ENCODE measurements at places on chromosomes 5 and 9.

DNA sequence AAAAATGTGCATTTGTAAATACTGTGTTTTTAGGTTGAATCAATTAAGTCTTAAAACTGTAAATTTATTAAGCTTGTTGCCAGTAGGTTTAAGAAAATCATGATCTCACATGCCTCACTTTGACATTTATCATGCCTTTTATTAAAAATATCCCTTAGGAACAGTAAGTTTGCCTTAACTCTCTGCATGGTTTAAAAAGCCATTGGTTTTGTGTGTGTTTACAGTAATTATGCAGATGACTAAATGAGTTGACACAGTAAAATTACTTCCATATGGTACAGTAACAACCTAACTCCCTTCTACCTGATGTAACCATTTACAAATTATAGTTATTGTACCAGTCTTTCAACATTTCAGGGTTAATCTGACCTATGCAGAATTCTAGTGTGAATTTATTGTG lies 6.5 kb downstream of the RPS6 start:
- DNase-seq: no peak

DNA sequence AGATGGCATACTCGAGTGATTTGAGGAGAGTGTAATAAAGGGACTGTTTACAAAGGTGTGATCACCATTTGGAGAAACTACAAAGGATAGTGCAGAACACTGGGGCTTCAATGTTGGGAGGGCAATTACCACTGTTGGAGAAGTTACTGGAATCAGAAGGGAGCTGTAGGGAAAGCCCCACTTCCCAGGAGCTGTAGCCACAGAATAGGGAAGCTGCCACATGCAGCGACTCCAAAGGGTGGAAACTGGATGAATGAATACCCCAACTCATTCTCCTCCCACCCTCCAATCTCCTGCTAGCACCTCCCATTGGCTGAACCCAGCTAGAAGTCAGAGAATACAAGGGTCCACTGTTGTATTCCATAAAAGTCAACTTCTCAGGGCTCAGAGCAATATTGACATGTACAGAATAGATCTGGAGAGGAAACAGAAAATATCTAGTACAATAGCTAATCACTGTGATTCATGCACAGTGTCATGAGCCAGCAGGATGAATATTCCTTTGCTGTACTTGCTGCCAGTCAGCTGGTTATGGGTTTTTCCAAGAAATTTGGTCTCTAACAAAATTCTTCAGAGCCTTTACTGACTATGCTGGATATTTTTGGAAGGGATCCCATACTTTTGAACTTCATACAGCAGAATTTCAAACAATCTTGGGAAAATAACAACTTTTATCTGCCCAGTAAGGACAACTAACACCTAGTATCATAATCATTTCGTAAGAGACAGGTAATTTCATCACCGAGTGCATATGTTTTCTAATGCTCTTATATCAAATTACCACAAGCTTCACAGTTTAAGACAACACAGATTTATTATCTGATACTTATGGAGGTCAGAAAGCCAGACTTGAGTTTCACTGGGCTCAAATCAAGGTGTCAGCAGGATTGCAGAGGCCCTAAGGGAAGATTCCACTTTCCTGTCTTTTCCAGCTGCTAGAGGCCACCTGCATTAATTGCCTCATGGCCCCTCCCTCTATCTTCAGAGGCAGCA lies 39.6 kb downstream of the PDCD1LG2 start:
- DNase-seq: no peak

DNA sequence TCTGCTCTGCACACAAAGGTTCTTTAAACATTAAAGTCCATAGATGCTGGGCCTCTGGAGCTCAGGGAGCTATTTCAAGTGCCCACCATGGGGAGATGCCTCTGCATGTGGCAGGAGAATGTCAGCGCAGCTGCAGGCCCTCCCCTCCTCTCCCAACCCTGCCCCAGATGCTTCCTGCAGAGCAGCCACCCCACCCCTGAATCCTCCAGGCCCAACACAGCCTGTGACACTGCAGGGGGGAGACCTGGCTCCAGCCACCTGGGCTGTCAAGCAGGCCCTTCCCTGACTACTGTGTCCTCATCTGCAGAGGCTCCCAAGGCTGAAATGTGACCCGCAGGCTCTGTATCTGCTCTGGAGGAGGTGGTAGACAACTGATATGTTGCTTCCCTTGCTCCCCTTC lies 213.9 kb downstream of the GABBR2 start:
- no peak for DNase-seq

DNA sequence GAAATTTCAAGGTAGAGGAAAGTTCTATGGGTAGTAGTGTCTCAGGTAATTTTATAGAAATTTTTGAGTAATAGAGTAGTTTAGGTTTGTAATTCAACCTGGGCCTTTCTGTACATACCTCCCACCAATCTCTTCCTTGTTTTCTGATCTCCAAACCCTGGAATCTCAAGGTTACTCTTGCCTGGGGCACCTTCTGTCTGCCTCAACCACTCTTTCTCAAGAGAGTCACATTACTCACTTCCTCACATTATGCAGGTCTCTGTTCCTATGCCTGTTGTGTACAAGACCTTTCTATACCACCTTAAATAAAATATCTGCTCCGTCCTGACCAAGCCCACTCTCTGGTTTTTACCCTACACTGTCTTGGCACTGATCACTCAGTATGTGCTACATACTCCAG lies 412.6 kb upstream of the CTNND2 start:
- DNase-seq: no peak

DNA sequence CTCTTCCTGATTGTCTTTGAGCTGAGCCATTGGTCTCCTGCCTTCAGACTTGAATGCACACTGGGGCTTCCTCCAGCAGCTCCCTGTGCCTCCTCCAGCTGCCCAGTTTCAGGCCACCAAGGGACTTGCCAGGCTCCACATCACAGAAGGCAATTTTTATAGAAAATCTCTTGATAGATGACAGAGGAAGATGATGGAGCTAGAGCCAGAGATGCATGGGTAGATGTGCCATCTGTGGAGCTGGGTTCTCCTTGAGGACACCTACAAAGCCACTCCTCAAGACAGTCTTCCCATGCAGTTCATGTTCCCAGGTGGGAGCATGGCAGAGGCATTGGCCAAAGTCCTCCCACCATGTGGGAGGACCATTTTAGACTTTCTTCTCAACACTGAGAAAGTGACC lies 239.6 kb upstream of the IRX1 start:
- DNase-seq: no peak

Data from Kasumi-1 (cell line).